ENCODE measurements at places on chromosomes 2 and 18.

GRCh38 chr2:235803028-235803427 lies 309.2 kb downstream of the AGAP1 start:
- DNase-seq, result no peak

- no peak for DNase-seq
These were observed 161.8 kb downstream of the DYSF start for GRCh38 chr2:71614976-71615766.

- DNase-seq, result no peak
These were observed 91.5 kb downstream of the EIPR1 start for GRCh38 chr2:3285901-3286645.

DNA sequence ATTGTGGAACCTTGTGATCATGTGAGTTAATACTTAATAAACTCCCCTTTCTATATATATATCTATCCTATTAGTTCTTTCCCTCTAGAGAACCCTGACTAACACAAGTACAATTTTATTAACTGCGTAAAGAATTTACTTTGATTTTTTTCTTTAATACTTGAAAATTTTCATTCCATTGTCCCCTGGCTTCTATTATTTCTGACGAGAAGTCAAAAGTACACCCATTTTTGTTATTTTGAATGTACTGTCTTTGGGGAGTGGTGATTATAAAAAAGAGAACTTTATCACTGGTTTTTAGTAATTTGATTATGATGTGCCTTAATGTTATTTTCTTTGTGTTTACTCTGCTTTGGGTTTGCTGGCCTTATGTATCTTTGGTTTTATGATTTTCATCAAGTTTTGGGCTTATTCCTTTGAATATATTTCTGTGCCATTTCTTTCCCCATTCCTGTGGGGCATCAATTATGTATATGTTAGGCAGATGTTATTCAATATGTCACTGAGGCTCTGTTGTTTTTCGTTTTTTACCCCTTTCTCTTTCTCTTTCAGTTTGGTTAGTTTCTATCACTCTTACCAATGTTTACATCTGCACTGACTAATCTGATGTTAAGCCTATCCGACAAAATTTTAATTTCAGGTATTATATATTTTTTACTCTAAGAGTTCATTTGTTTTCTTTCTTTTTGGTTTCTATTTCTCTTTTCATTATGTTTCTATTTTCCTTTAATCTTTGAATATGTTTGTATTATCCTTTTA lies 271.4 kb downstream of the CAMKMT start:
- no peak for DNase-seq

DNA sequence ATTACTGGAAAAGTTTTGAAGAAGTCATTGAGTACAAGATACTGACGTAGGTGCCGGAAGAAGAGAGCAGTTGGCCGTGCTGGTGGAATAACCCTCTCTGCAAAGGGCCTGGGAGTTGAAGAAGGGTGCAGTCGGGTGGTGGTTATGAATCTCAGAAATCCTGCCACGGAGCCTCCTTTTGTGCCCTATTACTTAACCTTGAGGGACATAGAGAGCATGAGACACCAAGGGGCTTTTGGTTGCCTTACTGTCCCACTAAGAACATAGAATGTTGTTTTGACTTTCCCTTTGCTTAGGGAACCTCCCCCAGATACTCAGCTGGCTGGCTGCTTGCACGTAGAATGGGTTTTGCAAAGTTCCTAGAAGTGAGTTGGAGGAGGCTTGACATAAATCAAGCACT lies 1.3 kb upstream of the CD28 start:
- no peak for DNase-seq

DNA sequence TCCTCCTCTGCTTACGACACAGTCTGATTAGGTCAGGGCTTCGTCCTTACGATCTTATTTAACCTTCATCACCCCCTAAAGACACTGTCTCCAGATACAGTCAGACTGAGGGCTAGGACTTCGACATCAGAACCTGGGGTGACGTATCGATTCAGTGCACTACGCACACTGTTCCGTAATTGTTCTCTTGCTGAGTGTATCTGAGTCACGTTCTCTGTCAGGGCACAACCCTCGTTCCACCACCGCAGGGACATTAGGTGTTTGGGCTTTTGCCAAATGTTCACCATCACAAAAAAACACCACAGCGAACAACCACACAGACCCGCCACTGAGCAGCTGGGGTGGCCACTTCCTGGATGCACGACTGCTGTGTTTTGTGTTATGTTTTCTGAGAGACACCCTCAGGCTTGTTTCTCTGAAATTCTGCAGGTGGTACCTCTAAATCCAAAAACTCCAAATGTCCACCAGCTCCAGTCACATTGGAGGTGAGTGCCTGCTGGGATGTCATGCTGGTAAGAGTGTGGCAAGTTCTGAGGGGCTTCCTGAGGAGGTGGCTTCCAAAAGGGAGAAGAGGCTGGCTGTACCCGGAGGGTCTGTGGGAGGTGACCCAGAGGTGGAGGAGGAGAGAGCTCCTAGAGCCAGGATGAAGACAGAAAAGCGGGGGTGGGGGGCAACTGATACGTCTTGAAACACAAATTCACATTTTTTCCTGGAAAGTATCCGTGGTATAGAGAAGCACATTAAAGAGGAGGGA lies 66.6 kb downstream of the ADNP2 start:
- DNase-seq, result no peak

GRCh38 chr18:31426871-31427406 lies 20.6 kb upstream of the DSG3 start:
- DNase-seq, result no peak

GRCh38 chr2:113169002-113169530 lies 4.7 kb upstream of the PSD4 start:
- DNase-seq, result no peak

GRCh38 chr2:240726876-240727275 lies 35.2 kb downstream of the AQP12A start:
- no peak for DNase-seq

- peak; percentile 89 for DNase-seq
These were observed 30.9 kb downstream of the MBP start for GRCh38 chr18:77101410-77102258.

DNA sequence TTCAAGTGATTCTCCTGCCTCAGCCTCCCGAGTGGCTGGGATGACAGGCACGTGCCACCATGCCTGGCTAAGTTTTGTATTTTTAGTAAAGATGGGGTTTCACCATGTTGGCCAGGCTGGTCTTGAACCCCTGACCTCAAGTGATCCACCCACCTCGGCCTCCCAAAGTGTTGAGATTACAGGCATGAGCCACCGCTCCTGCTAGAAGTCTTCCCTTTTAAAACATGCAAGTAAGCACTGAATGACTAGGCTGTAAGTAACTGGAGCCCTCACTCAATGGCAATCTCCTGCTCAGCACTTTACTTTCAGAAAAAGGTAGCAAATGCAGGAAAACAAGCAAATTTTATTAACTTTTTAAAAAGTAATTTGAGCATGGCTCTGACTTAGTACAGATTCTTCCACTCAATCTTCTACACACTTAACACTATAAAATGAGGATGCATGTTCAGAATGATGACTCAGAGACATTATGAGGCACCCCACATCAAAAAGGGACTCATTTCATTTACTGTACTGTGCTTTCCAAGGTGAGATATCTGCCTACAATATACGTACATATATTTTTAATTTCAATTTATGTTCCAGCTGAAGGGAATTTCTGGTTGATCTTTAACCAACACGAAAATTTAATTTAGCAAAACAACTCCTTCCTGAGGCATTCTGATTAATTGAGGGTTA lies 6.6 kb upstream of the NCK2 start:
- DNase-seq, result no peak

DNA sequence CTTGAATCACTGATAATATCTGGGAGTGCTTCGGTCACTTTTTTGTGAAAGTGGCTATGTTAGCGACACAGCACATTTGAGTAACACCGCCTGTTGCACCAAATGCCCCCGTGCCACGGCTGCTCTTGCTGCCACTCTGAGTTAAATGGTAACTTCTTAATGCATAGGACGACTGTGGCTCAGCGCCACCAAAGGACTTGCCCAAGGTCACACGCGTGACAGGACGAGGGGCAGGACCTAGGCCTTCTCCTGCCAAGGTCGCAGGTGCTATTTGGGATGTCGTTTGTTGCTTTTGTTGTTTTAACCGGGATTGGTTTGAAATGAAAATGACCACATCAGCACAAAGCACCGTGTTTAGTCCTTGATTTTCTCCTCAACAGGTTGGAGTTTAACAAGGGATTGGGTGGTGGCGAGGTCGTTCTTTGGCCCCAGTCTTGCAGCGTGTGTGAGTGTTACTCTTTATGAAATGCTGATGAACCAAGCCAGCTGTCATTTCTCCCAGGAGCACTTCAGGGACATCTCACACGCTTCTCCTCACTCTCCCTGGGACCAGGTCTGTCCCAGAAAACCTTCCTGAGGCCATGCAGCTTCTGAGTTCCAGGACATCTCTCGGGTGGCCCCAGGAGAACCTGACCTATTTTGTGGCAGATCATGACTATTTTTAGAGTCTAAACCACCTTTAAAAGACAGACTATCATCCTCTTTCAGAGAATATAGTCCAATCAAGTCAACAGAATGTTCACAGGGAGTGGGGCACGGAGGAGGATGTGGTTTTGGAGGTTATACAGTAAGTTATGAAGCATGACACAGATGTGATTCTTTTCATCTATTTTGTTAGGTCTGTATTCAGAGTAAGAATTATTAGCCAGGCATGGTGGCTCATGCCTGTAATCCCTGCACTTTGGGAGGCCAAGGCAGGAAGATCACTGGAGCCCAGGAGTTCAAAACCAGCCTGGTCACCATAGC lies 49.9 kb downstream of the MTCL1 start:
- no peak for DNase-seq

- DNase-seq, result no peak
These were observed 36.8 kb downstream of the STON1 start for GRCh38 chr2:48566592-48567310.

GRCh38 chr2:198214114-198214596 lies 409.8 kb downstream of the PLCL1 start:
- DNase-seq, result no peak
